ENCODE measurements at places on chromosomes 7 and 10. TPM values are rescaled to one million over a fixed set of nuclear protein-coding genes. Genes with fewer than 3 reads are reported as not detected.

GRCh38 chr10:44242826-44243225 lies 142.1 kb downstream of the CXCL12 start:
- no peak overlapping the region for H3K27ac ChIP-seq
- peaks cover 5% of the 10 kb centered on the region for H3K4me1 ChIP-seq
- H3K27me3 ChIP-seq: no peaks in the 10 kb centered on the region
- no peaks in the 10 kb centered on the region for H3K36me3 ChIP-seq

DNA sequence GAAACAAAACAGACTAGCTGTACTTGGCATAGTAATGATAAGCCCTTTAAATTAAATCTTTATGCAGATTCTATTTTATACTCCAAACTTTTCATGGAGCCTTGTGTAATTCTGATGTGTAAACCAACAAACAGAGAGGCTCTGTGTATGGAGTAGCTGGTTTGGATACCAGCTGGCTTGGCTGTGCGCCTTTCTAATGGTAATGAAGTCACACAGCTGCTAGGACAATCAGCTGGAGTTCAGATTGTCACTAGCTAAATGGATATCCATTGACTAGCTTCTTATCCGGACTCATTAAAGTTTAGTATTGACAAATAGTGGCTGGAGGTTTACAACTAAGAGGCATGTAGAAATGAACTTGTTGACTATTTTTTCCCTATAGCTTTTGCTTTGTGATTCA lies 398.4 kb downstream of the DGKB start:
- H3K4me3 ChIP-seq: no peak overlapping the region
- H3K27ac ChIP-seq: no peak overlapping the region
- no peaks in the 10 kb centered on the region for H3K4me1 ChIP-seq
- H3K27me3 ChIP-seq: no peaks in the 10 kb centered on the region

DNA sequence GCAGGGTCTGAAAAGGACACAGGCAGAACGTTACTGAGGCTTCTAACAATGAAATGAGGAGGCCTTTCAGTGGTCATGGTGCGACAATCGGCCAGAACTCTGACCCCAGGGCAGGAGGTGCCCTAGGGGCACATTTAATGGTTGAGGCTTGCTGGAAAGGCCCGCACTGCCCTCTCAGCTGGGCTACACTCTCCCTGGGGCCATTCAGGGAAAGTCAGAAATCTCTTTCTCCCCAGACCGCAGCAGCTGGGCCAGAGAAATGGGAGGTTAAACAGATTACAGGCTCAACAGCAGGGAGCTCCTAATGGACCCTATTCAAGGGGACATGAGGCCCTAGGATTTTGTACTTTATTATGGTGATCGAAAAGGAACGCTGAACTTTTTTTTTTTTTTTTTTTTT lies 85.6 kb upstream of the FGFR2 start:
- H3K27ac ChIP-seq: no peak overlapping the region
- H3K27me3 ChIP-seq: no peaks in the 10 kb centered on the region
- no peak for DNase-seq
- H3K36me3 ChIP-seq: no peaks in the 10 kb centered on the region
- no peaks in the 10 kb centered on the region for H3K4me1 ChIP-seq
- no peak overlapping the region for H3K4me3 ChIP-seq

GRCh38 chr7:751826-752225 lies 24.7 kb upstream of the PRKAR1B start:
- H3K36me3 ChIP-seq: no peaks in the 10 kb centered on the region
- H3K27ac ChIP-seq: no peak overlapping the region
- no peaks in the 10 kb centered on the region for H3K4me1 ChIP-seq
- no peak overlapping the region for H3K4me3 ChIP-seq

- no peak within 1 kb of the TSS for H3K27ac ChIP-seq
- no peak within 1 kb of the TSS for H3K4me3 ChIP-seq
- DNase-seq: no peak
- no peaks in the 10 kb centered on the region for H3K27me3 ChIP-seq
- no peaks in the 10 kb centered on the region for H3K36me3 ChIP-seq
Measured at GRCh38 chr10:689452-690371, at the start of gene DIP2C. Gene DIP2C, minus strand, starts transcription at chr10:689668. Its CDS starts 90 bp downstream, at chr10:689578.

LLCFC1 gene
- total RNA-seq: not detected

GRCh38 chr7:29853072-29853471 lies 46.8 kb downstream of the WIPF3 start:
- H3K27me3 ChIP-seq: 0 out of 2 replicates have a peak, but pooled peaks cover 3% of the 10 kb centered on the region
- DNase-seq: no peak
- H3K36me3 ChIP-seq: no peaks in the 10 kb centered on the region
- no peak overlapping the region for H3K4me3 ChIP-seq
- H3K4me1 ChIP-seq: peaks cover 4% of the 10 kb centered on the region
- H3K27ac ChIP-seq: no peak overlapping the region

- no peak for DNase-seq
- no peak overlapping the region for H3K27ac ChIP-seq
- no peaks in the 10 kb centered on the region for H3K4me1 ChIP-seq
- H3K27me3 ChIP-seq: no peaks in the 10 kb centered on the region
Measured at GRCh38 chr7:70182521-70182920, 584.2 kb downstream of the AUTS2 start.

FAM13C gene
- not detected for total RNA-seq

DNA sequence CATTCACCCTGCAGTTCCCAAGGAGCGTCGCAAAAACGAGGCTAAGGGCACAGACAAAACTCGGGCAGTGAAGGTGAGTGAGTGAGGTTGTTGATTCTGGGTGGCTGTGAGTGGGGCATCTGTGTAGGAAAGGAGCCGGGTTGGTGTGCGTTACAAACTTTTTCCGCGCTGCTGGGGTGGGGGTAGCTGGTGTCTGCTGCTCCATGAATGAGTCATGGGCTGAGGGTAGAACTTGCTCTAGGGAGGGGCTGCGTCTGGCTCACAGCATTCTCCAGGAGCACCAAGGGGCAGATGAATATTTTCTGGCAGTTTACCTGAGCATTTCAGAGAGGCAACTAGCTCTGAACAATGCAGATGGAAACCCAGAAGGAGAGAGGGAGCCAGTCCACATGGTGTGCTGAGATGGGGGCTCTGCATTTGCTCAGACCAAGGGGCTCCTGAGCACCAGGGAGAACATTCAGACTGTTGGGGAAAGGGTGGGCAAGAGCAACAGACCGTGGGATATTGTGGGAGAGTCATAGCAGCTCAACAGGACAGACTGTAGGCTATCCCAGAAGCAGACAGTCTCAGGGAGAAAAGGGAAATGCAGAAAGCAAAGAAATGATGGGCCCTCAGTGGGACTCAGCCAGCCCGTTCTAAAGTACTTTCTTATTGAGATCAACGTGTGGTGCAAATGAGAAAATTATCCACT lies 18.8 kb downstream of the NOBOX start:
- no peak for DNase-seq
- no peak overlapping the region for H3K27ac ChIP-seq
- H3K4me3 ChIP-seq: no peak overlapping the region

CYP2W1 gene
- not detected for total RNA-seq

- no peaks in the 10 kb centered on the region for H3K36me3 ChIP-seq
- H3K4me3 ChIP-seq: no peak overlapping the region
- peaks cover 6% of the 10 kb centered on the region for H3K4me1 ChIP-seq
- DNase-seq: no peak
- no peak overlapping the region for H3K27ac ChIP-seq
Measured at GRCh38 chr7:130838738-130839137, 104.7 kb upstream of the KLF14 start.

GRCh38 chr7:140673063-140673773 lies 473 bp downstream of the ADCK2 start:
- peaks cover 56% of the 10 kb centered on the region for H3K4me1 ChIP-seq
- DNase-seq: peak; percentile 79
- H3K27ac ChIP-seq: peak overlapping the region; percentile 87

- H3K4me3 ChIP-seq: no peak overlapping the region
- no peak overlapping the region for H3K27ac ChIP-seq
- H3K36me3 ChIP-seq: peaks cover 36% of the 10 kb centered on the region
- no peak for DNase-seq
Measured at GRCh38 chr10:124727361-124727960, 16.7 kb downstream of the FAM53B start.

DNA sequence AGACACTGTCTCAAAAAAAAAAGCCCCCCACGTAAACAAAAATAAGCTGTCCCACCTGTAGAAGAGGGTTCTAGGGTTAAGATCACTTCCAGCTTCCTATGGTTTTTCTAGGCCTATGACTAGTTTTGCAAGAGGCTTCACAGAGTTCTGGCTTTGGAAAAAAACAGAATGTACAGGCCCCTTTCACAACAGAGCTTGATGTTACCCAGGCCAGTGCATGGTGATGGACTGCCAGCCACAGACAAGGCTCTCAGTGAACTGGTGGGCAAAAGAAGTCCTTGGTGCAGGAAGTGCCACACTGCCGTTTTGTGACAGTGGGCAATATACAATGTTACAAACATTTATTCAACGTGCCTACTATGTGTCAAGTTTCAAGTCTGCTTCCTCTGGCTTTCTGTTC lies 18.3 kb upstream of the EFCAB10 start:
- no peak overlapping the region for H3K27ac ChIP-seq
- no peaks in the 10 kb centered on the region for H3K27me3 ChIP-seq
- no peak for DNase-seq
- H3K36me3 ChIP-seq: no peaks in the 10 kb centered on the region
- H3K4me1 ChIP-seq: no peaks in the 10 kb centered on the region
- no peak overlapping the region for H3K4me3 ChIP-seq

IQUB gene
- total RNA-seq: 0.22 TPM

GRCh38 chr10:117163061-117163953 lies 25.2 kb upstream of the VAX1 start:
- H3K4me1 ChIP-seq: no peaks in the 10 kb centered on the region
- H3K27ac ChIP-seq: no peak overlapping the region
- no peak overlapping the region for H3K4me3 ChIP-seq
- no peak for DNase-seq
- H3K36me3 ChIP-seq: no peaks in the 10 kb centered on the region
- no peaks in the 10 kb centered on the region for H3K27me3 ChIP-seq

NOLC1 gene
- 37.6 TPM for total RNA-seq

TMEM236 gene
- 0.04 TPM for total RNA-seq

DNA sequence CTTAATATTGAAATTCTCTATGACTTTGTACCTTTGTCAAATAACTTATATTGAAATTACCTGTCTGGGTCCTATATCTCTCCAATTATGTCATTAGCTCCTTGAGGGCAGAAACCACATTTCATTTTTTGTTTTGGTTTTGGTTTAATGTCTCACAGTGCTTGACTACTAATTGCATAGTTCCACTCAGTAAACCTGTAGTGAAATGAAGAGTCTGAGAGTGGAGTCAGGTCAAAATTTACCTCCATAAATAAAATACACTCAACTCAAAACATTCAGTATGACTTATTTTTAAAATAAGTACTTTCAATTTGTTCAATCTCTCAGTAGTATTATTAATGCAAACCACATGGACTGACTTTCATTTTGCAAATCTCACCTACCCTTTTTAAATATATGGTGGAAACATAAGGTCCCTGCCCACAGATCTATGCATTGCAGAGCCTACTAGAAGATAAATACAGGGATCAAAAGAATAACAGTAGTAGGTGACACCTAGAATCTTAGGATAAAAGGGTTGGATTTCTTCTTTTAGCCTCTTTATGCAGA lies 32.5 kb downstream of the PDE1C start:
- no peak overlapping the region for H3K4me3 ChIP-seq
- H3K27ac ChIP-seq: no peak overlapping the region
- H3K27me3 ChIP-seq: no peaks in the 10 kb centered on the region
- no peak for DNase-seq
- H3K4me1 ChIP-seq: no peaks in the 10 kb centered on the region

DNA sequence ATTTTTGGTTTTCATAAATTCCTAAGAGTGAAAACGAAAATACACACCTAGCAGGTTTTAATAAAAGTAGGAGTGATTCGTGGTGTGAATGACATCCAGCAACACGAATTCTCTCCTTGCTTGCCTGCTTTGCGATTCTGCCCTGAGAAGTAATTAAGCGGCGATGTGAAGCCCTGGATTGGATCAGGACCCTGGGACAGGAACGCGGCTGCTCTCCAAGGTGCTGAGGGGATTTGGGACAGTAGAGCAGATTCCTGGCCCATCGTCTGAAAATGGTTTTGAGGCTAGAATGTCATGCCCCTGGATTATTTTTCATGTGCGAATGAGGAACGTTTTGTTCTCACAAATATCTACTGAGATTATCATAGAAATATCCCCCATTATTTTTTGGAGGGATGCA lies 7.8 kb downstream of the NPS start:
- no peaks in the 10 kb centered on the region for H3K4me1 ChIP-seq
- no peaks in the 10 kb centered on the region for H3K36me3 ChIP-seq
- H3K4me3 ChIP-seq: no peak overlapping the region
- no peak for DNase-seq
- H3K27me3 ChIP-seq: no peaks in the 10 kb centered on the region

MORN4 gene
- not detected for total RNA-seq

DNA sequence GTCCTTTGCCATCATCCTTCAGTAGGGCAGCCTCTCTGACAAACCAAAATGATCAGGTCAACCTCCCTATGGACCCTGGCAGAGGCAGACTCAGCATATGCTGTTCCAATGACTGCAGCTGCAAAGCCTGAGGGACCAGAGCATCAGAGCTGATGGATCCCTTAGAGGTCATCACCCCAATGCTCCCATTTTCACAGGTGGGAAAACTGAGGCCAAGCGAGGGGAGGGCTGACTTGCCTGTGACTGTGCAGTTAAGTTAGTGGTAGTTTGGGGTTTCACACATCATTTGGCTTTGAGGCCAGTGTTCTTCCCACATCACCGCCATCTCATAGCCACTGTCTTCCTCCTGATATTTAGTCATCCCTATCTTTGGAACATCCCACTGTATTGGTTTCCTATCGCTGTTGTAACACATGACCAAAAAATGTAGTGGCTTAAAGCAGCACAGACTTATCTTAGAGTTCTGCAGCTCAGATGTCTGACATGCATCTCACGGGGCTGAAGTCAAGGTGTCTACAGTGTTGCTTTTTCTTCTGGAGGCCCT lies 69.3 kb upstream of the PDZD8 start:
- peaks cover 24% of the 10 kb centered on the region for H3K4me1 ChIP-seq
- H3K27ac ChIP-seq: no peak overlapping the region
- 0 out of 2 replicates have a peak, but pooled peaks cover 3% of the 10 kb centered on the region for H3K27me3 ChIP-seq
- DNase-seq: no peak
- H3K4me3 ChIP-seq: no peak overlapping the region
- H3K36me3 ChIP-seq: no peaks in the 10 kb centered on the region

DNA sequence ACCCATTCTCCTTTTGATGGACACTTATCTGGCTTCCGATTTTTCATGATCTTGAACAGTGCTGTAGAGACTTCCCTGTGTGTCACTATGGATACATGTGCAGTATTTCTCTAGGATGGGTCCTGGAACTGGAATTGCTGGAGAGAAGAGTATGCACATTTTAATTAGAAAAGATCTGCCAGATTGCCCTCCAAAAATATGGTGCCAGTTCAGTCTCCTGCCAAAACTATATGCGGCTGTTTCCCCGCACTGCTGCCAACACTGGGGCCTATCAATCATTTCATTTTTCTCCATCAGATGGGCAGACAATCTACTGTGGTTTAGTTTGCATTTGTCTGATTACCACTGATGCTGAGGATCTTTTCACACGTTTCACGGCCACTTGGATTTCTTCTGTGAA lies 105.0 kb downstream of the SH2D4B start:
- no peaks in the 10 kb centered on the region for H3K4me1 ChIP-seq
- H3K4me3 ChIP-seq: no peak overlapping the region
- no peaks in the 10 kb centered on the region for H3K36me3 ChIP-seq
- no peaks in the 10 kb centered on the region for H3K27me3 ChIP-seq
- no peak for DNase-seq
